ENCODE measurements at places on chromosomes 5 and 9.
A peak's percentile ranks its signal among the peaks of the same experiment; 100 is the strongest.

DNA sequence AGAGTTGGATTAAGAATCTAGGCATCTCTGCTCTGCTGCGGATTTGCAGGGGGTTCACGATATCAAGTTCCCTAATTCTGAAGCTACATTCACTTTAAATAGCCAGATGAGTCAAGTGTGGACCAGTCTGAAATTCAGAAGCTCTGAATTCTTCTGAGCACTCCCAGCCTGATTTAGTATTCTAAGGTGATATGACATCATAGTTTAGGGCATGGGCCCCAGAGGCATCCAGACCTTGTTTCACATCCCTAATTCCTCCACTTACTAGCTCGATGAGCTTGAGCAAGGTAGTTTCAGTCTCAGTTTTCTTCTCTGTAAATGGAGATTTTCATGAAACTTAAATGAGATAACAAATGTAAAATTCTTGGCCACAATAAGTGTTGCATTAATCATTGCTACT, 65.2 kb downstream of the TMEM167A start:
- DNase-seq = no peak

- no peak for DNase-seq
These were observed at the start of gene HRCT1 for GRCh38 chr9:35905912-35906679. Gene HRCT1, plus strand, starts transcription at chr9:35906202. Its CDS starts 86 bp downstream, at chr9:35906288.

DNA sequence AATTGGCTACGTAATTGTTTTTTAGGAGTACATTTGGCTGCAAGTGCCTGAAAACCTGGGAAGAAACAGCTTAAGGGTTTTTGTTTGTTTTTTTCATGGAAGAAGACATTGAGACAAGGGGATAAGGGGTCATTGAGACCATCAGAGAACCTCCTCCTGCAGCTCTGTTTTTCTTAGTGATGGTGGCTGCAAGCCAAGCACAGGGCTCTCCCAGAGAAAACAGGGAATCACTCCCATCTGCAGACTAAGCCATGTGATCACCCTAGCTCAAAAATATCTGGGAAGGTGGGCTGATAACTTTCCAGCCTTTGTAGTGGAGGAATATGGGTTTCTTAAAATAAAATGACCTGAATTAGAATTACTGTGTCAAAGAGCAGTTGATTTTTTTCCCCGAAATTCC, 25.1 kb downstream of the PALM2AKAP2 start:
- DNase-seq = no peak

- DNase-seq = no peak
These were observed 127.9 kb upstream of the TARS1 start for GRCh38 chr5:33312571-33313549.

GRCh38 chr9:96383165-96383942, at the start of gene SLC35D2:
Gene SLC35D2, minus strand, starts transcription at chr9:96383711. Its CDS starts 77 bp downstream, at chr9:96383634.
- no peak for DNase-seq

- no peak for DNase-seq
These were observed 17.6 kb downstream of the TRMO start for GRCh38 chr9:97904725-97905124.

DNA sequence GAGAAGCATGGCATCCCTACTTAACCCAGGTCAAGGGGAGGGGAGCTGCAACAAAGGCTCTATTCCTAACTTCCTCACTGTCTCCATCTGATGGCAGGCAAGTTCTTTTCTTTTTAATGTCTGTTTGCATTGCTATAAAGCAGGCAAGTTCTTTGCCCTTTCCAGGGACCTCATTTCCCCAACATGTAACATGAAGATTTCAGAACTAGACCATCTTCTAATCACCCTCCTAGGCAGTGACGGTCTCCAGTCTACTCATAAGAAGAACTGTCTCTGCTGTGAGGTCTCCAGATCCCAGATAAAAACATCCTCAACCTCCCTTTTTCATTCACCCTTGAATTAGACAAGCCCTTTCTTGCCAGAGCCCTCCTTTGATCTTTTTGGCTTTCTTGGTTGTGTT, 42.1 kb downstream of the PPP1R2B start:
- DNase-seq = no peak

- DNase-seq = no peak
These were observed 388 bp downstream of the ANKS6 start for GRCh38 chr9:98795970-98796363.

GRCh38 chr9:13083366-13083765, 196.1 kb downstream of the MPDZ start:
- no peak for DNase-seq

DNA sequence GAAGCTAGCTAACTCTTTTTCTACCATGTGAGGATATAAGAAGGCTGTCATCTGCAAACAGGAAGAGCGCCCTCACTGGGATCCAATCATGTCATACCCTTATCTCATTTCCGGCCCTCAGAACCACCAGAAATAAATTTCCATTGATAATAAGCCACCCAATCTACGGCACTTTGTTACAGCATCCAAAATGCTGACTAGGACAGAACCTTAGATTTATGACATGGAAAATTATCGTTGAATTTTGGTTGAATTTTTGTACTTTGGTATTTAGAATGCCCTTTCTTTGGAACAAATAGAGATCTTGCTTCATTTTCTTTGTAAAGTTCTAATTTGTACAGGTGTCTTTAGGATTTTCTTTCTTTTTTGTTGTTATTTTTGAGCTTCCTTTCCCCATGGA, 53.3 kb upstream of the CYLC2 start:
- no peak for DNase-seq

GRCh38 chr5:194603-195209, 3.4 kb downstream of the LRRC14B start:
- DNase-seq = no peak

DNA sequence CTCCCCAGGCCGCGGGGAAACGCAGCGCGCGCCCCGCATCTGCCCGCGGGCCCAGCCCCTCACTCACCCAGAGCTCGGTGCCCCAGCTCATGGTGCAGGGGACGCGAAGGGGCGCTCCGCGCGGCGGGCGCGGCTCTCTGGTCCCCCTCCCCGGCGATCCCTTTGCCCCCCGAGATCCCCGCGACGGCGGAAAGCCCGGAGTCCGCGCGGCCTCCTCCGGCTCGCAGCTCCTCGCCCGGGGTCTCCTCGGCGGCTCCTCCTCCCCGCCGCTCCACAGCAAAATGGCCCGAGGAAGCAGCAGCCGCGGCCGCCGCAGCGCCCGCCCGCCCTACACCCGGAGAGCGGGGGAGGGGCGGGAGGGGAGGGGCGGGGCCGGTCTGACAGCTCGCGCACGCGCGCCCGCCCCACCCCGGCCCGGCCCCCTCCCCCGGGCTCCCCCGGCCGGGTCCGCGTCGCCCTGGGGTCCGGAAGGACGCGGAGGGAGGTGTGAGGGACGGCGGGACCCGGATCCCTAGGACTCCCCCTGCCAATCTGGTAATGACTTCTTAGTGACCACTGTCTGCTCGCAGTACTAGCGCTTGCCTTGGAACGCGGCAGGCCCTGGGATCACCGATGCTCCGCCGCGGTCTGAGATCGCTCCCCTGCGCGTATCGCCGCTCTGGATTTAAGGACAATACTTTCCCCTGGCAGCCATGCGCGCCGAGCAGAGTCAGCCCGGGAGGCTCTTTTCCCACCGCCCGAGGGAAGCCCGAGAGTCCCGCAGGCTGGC, at the start of gene FNBP1:
TSS of gene FNBP1 (minus strand) at position 305 of the 769 bp plus-strand sequence. CDS start at position 91, 214 bp downstream.
- peak; percentile 58 for DNase-seq

- DNase-seq = no peak
These were observed 18.6 kb downstream of the ZNF622 start for GRCh38 chr5:16446993-16447392.

- no peak for DNase-seq
These were observed 2.6 kb upstream of the RORB start for GRCh38 chr9:74494490-74494889.

Measured in stimulated activated CD8-positive, alpha-beta memory T cell treated with anti-CD3 and anti-CD28 coated beads, Interleukin-7, amount 100 ng/mL, for 1 hour (primary cell).